Hippocampal formation (tissue), 2 donors: ENCODE measurements at places on chromosomes 12 and 14.

GRCh38 chr14:26917086-26917485, 319.3 kb upstream of the NOVA1 start:
- DNase-seq = no peak

GRCh38 chr12:109098183-109098604, 797 bp downstream of the UNG start:
- no peak for DNase-seq

DNA sequence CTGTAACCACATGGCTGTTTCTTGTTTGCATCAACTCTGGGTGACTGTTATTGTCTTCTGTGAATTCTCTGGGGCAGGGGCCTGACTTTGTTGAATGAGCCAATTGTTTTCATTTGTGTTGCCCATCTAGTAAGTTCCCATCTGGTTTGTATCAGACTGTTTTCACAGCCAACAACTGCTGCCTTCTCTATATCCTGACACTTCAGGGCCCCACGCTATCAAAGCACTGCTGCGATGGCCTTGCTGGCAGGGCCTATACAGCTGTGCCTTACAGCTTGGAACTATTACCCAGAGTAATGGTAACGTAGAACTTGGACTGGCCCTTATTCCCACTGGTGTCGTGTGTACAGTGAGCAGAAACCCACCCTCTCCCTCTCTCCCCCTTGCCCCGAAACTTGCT, 104.3 kb upstream of the DACT1 start:
- peak; percentile 84 for DNase-seq

- no peak for DNase-seq
Measured at GRCh38 chr14:62689733-62690132, 355.5 kb downstream of the KCNH5 start.

GRCh38 chr12:72098622-72099021, 160.0 kb downstream of the TPH2 start:
- no peak for DNase-seq

GRCh38 chr12:120290609-120291305, 946 bp downstream of the RNU4-2 start:
- DNase-seq = no peak

GRCh38 chr14:58562141-58562540, 75.6 kb upstream of the DACT1 start:
- DNase-seq = no peak

GRCh38 chr12:87509237-87509820, 519.9 kb downstream of the C12orf50 start:
- no peak for DNase-seq

- DNase-seq = no peak
Measured at GRCh38 chr12:56476972-56477432, 8.6 kb downstream of the SPRYD4 start.

DNA sequence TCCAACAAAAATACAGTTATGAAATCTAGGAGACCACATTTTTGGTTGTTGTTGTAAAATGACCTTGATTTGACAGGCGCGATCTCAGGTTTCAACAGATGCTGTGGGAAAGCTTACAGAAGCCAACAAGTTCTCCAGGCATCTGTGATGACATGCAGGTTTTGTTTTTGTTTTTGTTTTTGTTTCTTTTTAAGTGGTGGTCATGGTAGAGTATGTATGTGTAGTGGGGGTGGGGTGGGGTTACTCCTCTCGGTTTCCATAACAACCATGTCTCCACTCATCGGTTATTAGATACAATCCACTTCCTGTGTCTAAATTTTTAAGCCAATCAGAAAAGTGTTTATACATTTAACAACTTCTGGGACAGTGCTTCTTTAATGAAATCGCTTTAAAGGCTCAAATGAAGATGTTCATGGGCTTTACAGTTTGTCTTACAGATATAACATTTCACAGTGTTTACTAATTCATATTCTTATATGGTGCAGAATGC, 199.9 kb upstream of the FOXN3 start:
- no peak for DNase-seq

- no peak for DNase-seq
Measured at GRCh38 chr12:104355630-104356029, 52.1 kb downstream of the EID3 start.

- DNase-seq = no peak
Measured at GRCh38 chr14:95260537-95261361, 59.0 kb downstream of the CLMN start.
